CD4-positive, alpha-beta T cell (primary cell): ENCODE measurements at places on chromosomes 16 and 17.

- DNase-seq = no peak
These were observed 239.0 kb downstream of the CCDC182 start for GRCh38 chr17:57505841-57506773.

DNA sequence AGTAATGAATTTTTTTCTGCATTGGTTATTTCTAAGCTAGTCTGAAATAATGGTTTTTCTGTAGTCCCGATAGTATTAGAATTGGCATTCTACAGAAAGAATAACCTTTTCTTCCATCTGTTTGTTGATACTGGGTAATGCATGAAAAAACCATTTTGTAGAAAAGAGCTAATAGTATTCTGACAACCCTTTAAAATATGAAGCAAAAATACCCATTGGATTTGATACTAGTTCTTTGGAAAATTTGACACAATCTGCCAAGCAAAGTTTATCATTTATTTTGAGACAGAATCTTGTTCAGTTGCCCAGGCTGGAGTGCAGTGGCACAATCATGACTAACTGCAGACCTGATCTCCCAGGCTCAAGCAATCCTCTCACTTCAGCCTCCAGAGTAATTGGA, 366.8 kb upstream of the MON1B start:
- no peak for DNase-seq

DNA sequence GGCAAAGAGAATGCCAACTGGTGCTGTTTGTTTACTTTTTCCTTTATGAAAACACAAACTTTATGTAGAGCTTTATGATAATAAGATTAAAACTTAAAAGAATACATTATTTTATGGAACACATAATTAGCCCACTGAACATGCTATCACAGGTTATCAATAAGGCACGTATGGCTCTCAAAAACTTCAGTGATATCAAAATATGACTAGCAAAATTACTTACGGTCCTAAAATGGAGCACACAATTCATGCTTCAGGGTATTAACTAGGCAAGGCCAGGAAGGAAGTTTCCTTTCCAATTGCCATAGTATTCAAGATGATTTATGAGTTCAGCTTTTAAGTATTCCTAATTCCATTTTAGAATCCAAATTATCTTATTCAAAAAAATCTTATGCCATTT, 3.6 kb downstream of the RNF43 start:
- no peak for DNase-seq

- DNase-seq = no peak
These were observed 16.3 kb upstream of the SALL1 start for GRCh38 chr16:51167170-51167895.

DNA sequence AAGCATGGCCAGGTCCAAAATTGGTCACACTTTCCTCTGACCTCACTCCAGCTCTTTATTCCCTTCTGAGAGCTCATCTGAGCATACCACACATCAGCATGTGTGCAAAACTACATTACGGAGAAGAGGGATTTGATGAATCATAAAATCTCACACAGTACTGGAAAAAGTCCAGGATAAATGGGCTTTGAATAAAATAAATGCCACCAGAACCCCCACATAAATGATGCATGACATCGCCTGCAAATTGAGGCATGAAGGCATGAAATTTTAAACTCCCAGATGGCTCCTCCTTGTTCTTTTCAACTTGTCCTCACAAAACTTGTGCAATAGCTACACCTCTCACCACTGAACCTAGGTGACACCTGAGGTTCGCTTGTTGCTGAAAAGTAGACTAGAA, 439.5 kb downstream of the CA10 start:
- DNase-seq = no peak

DNA sequence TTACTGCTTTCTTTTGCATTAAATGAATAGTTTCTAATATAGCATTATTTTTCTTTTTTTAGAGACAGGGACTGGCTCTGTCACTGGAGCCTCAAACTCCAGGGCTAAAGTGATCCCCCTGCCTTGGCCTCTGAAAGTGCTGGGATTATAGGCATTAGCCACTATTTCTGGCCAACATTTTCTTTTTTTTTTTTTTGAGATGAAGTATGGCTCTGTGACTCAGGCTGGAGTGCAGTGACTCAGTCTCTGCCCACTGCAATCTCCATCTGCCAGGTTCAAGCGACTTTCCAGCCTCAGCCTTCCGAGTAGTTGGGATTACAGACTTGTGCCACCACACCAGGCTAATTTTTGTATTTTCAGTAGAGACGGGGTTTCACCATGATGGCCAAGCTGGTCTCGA, 2.0 kb upstream of the DUXB start:
- DNase-seq = no peak

GRCh38 chr16:12063004-12063395, 86.5 kb downstream of the SNX29 start:
- DNase-seq = no peak

- no peak for DNase-seq
These were observed 58.7 kb downstream of the SOCS3 start for GRCh38 chr17:78300962-78301820.

- no peak for DNase-seq
These were observed 146.2 kb downstream of the PARN start for GRCh38 chr16:14483819-14484385.

DNA sequence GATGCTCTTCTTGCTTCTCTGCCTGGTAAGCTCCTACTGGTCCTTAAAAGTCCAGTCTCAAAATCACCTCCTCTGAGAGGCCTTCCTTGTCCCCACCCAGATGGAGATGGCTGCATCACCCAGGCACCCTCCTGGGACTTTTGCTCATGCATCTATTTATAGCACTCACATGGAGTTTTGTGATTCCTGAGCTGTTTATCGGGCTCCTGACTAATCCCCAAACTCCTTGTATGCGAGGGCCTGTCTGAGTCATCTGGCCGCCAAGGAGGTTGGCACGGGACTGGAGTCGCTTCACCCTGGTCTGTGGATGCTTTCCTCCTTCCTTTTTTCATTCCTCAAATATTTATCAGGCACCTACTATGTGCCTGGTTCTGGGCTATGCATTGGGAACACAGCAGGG, 2.3 kb upstream of the MAP2K3 start:
- no peak for DNase-seq

GRCh38 chr16:30659507-30660423, 1.5 kb downstream of the FBRS start:
- DNase-seq = peak; percentile 34

GRCh38 chr17:63398680-63399079, 47.4 kb downstream of the CYB561 start:
- no peak for DNase-seq

- no peak for DNase-seq
These were observed 408 bp upstream of the KPNA2 start for GRCh38 chr17:68035131-68035522.

DNA sequence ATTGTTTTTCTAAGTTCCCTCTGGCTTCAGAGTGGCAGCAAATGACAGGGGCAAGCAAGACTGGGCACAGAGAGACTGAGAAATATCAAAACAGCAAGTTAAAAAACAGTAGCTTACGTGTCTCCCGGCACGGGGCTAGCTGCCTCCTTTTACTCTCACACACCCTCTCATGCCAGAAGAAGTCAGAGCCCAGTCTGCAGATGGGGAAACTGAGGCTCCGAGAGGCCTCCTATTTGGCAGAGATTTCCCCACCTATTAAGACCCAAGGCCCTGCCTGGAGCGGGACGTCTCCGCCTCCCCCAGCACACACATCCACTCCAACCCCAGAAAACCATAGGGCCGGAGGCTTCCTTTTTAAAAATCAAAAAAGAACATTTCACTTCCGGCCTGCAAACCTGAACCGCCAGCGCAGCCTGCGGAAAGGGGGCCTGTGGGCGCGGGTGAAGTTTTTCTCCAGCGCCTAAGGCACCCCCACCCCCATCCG, 832 bp downstream of the CARHSP1 start:
- DNase-seq = peak; percentile 71

- peak; percentile 46 for DNase-seq
These were observed 11.0 kb downstream of the HEXIM2 start for GRCh38 chr17:45172541-45173286.

- DNase-seq = no peak
These were observed 52.1 kb downstream of the BANP start for GRCh38 chr16:88003316-88003715.

DNA sequence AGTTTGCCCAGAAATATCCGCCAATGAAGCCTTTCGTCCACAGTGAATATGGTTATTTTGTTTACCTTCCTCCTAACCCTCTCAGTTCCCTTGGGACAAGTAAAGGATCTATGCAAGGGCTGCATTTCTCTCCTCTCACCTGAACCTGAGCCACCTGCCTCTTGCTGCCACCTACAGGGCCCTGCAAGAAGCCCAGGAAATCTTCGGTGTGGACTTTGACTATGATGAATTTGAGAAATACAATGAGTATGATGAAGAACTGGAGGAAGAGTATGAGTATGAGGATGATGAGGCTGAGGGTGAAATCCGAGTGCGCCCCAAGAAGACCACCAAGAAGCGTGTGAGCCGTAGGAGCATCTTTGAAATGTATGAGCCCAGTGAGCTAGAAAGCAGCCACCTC, 14.0 kb downstream of the SUPT6H start:
- DNase-seq = no peak
